ENCODE measurements at places on chromosomes 5 and 9.

DNA sequence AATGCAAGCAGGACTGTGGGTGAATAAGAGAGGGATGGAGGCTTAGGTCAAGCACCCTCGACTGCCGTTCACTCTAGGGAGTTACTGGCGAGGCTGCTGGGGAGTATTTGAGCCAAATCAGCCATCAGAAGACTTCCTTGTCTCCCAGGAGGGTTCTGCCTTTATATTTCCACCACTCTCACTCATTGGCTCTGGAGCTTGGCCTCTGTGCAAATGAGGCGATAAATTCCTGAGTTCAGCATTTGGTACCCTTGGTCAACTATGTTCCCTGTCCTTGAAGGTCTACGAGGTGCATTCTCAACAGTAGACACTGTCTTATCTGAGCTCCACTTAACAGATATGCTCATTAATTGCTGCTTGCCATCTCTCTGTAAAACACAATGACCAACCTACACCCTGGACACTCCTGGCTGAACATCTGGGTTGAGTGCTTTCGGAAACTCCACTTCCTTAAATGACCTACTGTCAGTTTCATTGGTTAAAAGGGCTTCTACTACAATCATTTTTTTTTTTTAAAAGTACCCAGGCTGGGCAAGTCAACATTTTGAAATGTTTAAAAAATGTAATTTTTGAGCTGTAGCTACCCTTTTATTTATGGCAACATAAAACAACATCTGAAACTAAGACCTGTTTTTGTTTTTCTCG, 153.2 kb downstream of the NTRK2 start:
- DNase-seq: no peak

DNA sequence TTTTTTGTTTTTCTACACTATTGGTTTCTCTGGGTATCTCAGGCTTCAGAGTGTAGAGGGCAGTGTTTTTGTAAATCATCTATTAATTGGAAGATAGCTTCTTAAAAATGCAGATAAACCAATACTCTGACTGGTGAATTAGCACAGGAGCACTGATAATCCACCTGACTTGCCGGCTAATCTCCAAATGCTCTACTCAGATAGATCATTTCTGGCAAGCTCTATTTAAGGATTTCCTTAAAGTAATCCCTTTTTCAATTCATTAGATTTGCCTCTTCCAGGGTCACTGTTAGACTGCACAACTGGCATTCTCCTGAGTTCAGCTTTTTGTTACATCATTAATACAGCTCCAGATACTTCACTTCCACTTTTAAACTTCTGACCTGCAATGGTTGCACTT, 1390.3 kb upstream of the NUDT12 start:
- DNase-seq: no peak

GRCh38 chr9:33458444-33458843, 11.1 kb upstream of the AQP3 start:
- no peak for DNase-seq

DNA sequence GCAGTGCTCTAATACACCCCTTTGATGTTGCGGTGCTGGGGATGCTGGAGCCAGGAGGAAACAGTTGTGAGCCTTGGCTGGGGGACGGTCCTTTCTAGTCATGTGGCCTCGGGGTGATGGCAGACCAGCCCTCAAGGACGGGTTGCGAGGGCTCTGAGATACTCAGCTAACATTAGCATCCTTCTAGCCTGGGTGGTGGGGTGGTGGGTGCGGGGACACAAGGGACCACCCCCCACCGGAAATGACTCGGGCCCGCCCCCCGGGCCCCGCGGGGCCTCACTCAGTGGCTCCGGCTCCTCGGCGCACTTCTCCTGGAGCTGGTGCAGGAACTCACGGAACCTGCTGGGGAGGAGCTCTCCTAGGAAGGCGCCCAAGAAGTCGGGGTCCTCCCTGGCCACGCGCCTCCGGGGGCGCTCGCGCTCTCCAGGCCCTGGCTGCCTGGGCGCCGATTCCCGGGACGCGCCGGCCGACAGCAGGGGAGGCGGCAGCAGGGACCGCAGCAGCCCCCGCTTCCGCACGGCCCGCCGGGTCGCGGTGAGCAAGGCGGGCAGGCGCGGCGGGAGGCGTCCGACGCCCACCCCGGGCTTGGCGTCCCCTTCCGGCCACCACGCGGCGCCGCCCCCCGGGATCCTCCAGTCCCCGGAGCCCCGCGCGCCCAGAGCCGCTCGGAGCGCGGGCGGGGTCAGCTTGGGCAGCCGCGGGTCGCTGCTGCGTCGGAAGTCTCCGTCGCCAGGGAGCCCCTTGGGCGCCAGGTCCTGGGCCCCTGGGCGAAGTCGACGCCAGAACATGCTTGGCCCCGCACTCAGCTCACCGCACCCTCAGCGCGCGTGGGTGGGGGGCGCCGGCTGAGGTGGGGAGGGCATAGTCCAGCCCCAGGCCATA, 873 bp downstream of the C9orf50 start:
- no peak for DNase-seq

- no peak for DNase-seq
Measured at GRCh38 chr5:67290655-67291054, 94.1 kb upstream of the CD180 start.
